ENCODE measurements at places on chromosomes 2 and 18.

DNA sequence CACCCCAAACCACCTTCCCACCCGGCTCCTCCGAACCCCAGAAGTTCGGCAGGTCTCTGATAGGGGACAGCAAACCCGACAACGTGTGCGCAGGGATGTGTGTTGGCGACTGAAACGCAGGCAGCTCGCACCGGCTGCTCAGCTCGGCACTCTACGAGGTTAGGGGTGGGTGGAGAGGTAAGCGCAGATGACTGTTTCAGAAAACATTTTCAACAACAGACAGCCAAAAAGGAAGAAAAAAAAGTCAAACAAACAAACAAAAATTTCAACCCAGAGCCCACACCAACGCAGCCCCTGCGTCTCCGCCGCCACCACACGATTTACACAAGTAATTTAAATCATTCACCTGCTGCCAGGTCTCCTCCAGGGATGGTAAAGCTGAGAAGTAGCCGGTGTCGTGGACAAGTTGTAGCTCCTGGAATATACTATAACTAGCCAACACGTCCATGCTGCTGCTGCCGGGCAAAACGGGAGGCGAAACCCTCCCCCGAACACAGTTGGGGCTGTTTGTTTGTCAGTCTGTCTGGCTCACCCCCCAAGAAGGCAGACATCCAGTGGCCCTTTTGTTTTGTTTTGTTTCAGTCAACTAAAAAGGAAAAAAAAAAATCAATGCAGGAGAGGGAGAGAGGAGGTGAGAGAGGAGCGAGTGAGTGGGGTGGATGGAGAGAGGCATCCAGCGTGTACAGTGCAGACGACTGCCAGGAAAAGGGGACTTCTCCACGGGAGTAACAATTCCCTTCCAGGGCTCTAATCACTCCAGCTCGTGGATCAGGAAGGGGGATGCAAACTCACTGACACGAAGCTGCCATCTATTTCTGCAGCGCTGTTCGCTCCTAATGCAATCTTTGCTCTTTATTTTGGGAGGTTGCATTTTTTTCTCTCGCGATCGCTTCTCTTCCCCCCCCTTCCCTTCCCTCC is at the start of gene KLF7:
Gene KLF7, minus strand, starts transcription at position 828 of the 918 bp plus-strand sequence. Its CDS starts 380 bp downstream, at position 448.
- peak; percentile 20 for ATAC-seq

GRCh38 chr2:76506538-76506937 is 795.8 kb upstream of the GCFC2 start:
- no peak for ATAC-seq

GRCh38 chr2:156864325-156864724 is 393.2 kb upstream of the GALNT5 start:
- no peak for ATAC-seq

DNA sequence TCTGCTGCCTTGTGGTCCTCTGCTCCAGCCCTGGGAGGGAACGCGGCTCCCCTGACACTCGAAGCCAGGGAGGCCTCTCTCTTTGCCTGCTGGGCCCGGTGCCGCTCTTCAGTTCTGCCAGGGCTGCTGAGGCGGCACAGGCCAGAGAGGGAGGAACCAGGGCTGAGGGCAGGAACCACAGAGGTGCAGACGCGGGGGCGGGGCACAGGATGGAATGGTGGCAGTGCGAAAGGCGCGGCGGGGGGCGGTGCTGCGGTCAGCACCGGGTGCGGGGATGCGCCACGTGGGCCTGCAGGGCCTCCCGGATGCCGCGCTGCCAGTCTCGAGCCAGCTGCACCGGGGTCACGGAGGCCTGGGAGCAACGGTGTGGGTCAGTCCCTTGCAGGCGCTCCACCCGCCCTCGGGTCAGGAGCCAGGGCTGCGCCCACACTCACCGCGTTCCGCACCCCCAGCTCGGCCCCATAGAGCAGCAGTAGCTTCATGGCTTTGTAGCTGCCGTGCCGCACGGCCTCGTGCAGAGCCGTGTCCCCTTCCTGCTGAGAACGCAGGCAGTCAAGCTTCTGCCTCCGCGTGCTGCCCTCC is 4.4 kb downstream of the ANKRD23 start:
- peak; percentile 93 for ATAC-seq

GRCh38 chr2:162591403-162592083 is 247.0 kb downstream of the KCNH7 start:
- peak; percentile 53 for ATAC-seq

GRCh38 chr2:110983133-110983532 is 137.6 kb upstream of the BCL2L11 start:
- no peak for ATAC-seq

GRCh38 chr2:151891566-151892194 is 63.5 kb upstream of the ARL5A start:
- no peak for ATAC-seq

GRCh38 chr2:216661639-216662375 is 28.6 kb downstream of the IGFBP2 start:
- no peak for ATAC-seq

GRCh38 chr18:44901283-44901682 is 220.6 kb downstream of the SETBP1 start:
- no peak for ATAC-seq

DNA sequence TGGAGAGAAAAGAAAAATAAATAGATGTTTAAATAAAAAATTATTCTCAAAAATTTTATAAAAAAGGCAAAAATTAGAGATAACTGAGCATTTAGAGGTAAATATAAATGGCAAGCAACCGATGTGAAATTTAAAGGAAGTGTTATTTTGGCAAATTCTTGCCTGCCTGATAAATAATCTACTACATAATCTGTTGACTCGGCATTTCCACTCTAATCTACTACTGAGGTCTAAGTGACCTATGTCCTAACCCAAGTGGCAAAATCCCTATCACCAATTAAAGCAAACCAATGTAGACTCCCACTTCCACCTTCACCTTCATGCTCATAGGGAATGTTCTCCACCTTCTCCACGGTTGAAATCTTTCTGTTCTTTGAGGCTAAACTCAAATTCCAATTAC is 1124.1 kb upstream of the CDH2 start:
- no peak for ATAC-seq

DNA sequence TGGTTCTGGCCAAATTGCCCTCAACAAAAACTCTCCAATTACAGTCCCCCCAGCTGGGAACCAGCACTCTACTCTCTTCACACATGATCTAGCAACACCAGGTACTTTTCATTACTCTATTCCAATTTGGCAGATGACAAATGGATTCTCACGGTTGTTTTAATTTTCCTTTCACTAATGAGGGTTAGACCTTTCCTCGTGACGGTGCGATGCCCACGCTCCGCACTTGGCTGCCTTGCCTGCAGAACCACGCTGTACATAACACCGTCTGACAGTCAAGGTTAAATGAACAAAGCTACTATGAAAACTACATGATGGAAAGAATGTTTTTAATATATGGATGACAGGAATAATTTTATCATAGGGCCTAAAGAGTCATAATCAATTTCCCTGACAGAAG is 141.5 kb downstream of the FBXO15 start:
- ATAC-seq, result no peak

- ATAC-seq, result no peak
Observed at GRCh38 chr18:68985172-68985820, 187.4 kb downstream of the CCDC102B start.

GRCh38 chr2:68727683-68728375 is 6.8 kb upstream of the ARHGAP25 start:
- no peak for ATAC-seq

- no peak for ATAC-seq
Observed at GRCh38 chr2:127664065-127664894, 11.1 kb downstream of the LIMS2 start.

DNA sequence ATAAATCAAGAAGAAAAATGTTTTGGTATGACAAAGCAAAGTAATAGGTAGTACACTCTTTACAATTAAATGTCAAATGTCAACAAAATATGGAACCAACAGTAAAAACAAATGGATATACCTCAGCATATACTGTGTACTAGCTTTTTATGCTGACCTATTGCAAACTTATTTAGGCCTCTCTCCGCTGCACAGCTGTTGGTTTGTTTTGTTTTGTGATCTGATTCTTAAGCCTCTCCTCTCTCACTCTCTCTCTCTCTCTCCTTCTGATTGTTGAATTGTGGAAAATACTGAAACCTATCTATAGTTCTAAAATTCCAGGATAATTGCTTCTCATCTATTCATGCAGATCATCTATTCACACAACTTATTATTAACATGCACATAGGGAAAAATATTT is 154.9 kb upstream of the ARHGAP28 start:
- no peak for ATAC-seq

GRCh38 chr2:161077367-161078210 is 82.6 kb upstream of the TANK start:
- peak; percentile 85 for ATAC-seq

DNA sequence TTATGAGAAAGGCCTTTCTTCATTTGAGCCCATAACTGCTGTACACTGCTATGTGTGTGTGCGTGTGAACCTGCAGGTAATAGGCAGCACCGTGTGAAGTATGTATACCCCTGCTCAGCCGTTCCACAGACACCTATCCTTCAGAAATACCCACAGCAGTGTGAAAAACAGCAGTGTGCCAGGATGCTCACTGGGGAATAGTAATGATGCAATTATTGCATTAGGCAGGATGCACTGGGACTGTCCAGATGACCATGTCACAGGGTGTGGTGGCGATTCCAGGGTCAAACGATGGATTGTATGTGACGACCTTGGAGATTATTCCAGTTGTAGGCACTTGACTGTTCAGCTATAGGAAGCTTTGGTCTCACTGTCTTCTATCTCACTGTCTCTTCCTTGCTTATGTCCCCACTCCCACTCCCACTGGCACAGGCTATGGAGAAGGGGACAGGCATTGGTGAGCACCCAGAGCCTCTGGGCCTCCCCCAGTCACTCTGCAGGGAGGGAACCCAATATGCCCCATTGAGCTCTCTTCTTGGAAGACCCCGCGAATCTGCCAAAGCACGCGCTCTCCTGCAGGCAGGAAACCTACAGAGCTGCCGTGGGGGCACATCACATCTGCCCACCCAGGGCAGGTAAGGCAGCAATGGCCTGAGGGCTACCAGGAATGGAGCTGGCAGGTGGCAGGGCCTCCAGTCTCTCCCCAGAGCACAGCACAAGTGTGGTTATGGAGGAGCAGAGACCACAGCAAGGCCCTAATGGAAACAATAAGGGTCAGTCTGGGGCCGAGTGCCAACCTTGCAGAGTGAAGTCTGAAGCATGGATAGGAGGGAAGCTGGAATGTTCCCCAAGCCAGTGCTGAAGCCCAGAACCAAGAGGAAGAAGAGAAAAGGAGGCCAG is 518.9 kb upstream of the RAB6C start:
- no peak for ATAC-seq

DNA sequence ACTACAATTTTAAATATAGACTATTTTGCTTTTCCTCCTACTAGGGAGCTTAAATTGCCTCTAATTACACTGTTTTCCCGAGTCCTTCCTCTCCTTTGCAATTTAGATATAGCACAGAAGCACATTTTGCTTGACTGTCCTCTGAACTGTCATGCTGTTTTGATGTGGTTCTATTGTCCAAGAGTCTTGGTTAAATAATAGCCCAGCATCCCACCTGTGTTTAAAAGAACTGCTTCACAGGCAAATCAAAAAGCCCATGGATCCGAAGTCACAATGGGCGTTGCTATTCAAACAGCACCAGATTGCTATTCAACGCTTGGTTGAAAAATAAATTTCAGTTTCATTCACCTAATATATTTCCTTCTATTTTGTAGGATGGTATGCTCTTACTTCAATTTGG is 22.3 kb upstream of the ACTR3 start:
- ATAC-seq, result no peak

GRCh38 chr2:240998706-240998994 is 232 bp downstream of the SNED1 start:
- peak; percentile 37 for ATAC-seq

DNA sequence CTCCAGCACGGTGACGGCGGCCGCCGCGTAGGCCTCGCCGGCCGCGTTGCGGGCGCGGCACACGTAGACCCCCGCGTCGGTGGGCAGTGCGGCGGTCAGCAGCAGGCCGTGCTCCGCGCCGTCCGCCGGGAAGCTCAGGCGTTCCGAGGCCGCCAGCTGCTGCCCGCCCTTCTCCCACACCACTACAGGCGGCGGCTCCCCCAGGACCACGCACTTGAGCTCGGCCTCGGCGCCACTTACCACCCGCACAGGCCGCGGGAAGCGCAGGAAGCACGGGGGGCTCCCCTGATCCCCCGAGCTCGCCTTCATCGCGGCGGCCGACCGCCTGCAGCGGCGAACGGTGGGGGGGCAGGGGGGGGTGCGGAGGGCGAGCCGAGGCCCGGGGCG is 422 bp downstream of the OBSL1 start:
- ATAC-seq, result peak; percentile 18

DNA sequence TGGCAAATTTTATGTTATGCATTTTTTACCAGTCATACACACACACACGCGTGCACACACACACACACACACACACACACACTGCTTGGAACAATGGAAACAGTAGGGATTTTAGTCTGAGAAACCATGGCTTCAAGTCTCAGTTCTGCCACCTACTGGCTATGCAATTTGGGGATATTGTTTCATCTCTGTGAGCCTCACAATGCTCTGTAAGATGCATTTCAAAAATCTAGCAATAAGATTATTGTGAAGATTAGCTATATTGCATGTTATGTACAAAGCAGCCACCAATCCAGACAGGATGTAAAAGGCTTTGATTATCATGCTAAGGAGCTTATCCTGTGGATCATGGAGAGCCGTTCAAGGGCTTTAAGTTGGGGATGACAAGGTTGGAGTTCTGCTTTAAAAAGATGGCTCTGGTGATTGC is 401.4 kb downstream of the NBAS start:
- ATAC-seq, result peak; percentile 29

- no peak for ATAC-seq
Observed at GRCh38 chr2:158047156-158047611, 54.5 kb upstream of the UPP2 start.

GRCh38 chr2:23791030-23791429 is 135.9 kb downstream of the ATAD2B start:
- no peak for ATAC-seq

DNA sequence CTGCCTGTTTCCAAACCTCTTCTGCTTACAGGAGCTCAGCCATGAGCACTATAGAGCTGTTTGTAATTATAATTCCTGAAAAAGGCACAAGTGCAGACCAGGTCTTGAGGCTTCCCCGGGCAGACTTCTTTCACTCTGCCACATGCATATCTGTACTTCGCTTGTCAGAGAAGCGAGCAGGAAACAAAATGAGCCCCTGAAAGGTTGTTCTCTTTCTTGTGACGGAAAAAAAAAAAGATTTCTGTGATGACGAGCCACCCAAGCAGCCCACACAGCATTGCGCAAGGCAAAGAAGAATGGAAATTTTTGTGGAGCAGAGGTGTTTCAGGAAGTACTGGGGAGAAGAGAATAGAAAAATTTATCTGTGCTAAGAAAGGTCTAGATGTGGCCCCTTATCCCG is 54.0 kb upstream of the LINC00305 start:
- ATAC-seq, result no peak

GRCh38 chr18:47748847-47749599 is 181.4 kb downstream of the SMAD2 start:
- ATAC-seq, result peak; percentile 98

DNA sequence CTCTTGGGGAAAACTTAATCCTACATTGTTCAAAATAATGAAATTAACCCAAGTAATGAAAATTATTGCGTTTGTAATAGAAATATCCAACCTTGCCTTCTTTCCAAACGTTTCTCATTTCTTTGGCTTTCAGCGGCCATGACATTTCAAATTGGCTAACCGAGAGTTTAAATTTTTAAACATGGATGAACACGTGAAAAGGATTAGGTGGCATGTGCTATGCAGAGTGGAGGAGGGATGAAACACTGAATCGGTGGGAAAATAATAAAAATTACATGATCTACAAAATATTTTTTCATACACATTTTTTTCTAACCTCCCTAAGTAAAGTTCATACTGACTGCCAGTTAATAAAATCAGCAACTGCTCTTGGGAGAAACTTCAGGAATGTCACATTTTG is 728.4 kb upstream of the PKDCC start:
- no peak for ATAC-seq

GRCh38 chr18:25876330-25876948 is 214.0 kb downstream of the SS18 start:
- no peak for ATAC-seq
